ENCODE measurements at places on chromosomes 11 and 22.

DNA sequence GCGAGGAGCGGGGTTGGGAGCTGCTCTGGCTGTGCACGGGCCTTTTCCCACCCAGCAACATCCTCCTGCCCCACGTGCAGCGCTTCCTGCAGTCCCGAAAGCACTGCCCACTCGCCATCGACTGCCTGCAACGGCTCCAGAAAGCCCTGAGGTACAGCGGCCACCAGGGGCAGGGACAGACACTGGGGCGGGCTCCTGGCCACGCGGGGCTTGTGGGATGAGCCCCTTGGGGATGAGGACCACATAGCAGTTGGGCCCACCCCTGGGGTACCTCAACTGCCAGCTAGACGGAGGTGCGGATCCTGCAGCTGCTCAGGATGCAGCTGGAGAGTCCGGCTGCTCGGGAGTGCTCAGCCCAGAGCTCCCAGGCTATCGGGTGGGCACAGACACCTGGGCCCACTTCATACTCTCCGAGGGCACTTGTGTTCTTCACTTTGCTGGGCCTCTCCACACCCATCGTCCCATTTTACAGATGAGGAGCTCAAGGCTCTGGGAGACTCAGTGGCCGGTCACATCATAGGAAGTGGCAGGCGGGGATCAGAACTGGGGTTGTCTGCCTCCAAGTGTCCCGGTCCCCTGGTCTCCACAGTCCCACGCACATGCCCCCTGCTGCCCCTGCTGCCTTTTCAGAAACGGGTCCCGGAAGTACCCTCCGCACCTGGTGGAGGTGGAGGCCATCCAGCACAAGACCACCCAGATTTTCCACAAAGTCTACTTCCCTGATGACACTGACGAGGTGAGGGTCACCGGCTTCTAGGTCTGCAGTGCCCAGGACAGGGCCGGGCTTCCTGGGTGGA, 77.6 kb downstream of the MYO7A start:
- no peak for DNase-seq

GRCh38 chr22:44111562-44112155, 69.1 kb upstream of the PARVG start:
- DNase-seq = no peak

DNA sequence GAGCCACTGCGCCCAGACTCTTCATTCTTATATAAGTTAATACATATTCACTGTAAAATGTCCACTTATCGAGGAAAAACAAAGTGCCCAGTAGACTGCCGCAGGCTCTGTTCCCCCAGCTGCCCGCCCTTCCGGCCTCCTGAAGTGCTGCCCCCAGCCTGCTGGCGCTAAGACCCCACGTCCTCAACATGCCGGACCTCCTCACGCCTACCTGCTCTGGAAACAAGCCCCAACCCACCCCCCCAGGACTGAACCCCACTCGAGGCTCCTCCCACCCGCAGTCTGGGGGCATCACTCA, 1.1 kb downstream of the GATD1 start:
- no peak for DNase-seq

GRCh38 chr22:27983361-27983791, 64.3 kb upstream of the PITPNB start:
- DNase-seq = no peak

DNA sequence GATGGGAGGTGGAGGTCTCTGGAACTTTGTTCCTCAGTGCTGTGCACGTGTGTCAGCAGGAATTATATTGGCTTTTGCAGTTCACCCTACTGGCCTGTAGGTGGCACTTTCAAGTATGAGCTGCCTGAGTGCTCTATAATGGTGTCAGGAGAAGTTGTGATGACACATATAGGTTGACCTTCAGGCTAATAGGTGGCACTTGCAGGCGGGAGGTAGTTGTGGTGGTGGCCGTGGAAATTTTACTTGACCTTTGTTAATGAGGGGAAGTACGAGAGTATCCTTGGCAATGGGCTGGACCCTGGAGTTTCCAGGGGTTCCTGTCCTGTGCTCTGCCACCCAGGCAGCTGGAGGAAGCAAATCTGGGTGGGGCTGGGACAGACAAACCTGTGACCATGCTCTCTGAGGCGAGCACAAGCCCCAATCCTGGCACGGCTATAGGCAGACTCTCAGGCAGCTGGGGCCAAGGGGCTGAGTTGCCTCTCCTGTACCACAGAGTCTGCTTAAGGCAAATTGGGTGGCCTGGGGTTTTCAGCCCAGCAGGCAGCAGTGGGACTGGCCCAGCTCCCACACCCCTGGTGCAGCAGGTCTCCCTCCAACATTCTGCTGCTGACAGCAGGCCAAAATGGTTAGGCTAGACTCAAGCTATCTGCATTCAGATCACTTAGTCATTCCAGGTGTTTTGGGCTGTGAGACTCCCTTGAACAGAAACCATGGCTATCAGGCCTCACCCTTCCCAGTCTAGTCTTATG, 147.5 kb upstream of the CTSC start:
- DNase-seq = peak; percentile 63

DNA sequence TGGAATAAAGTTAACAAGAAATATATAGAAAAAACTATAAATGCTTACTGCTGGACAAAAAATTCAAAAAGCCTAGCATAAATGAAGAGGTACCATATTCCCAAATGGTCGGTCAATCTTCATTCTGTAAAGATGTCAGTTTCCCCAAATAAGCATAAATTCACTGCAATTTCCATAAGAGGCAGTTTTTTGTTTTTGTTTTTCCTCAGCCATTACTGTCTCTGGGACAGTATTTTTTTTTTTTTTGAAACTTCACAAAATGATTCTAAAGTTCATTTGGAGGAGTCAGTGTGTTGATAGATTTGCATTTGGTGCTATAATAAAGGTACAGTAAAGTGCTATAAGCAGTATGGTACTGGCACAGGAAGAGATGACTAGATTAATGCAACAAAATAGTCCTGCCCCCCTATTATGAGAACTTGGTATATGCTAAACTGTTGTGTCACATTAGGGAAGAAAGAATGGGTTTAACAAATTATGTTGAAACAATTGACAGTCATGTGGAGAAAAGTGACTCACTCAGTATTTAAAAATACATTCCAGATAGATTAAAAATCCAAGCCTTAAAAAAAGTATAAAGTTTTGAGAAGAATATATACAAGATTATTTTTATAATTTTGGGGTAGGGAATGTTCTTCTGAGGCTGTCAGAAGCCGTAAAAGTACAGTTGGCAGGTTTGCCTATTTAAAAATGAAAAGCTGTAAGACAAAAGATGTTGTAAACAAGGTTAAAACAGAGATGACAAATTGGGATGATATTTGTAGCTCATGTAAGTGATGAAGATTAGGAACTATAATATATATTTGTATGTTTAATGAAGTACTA, 2.6 kb upstream of the FTH1 start:
- no peak for DNase-seq

GRCh38 chr11:102414559-102414958, 38.0 kb downstream of the TMEM123 start:
- no peak for DNase-seq

DNA sequence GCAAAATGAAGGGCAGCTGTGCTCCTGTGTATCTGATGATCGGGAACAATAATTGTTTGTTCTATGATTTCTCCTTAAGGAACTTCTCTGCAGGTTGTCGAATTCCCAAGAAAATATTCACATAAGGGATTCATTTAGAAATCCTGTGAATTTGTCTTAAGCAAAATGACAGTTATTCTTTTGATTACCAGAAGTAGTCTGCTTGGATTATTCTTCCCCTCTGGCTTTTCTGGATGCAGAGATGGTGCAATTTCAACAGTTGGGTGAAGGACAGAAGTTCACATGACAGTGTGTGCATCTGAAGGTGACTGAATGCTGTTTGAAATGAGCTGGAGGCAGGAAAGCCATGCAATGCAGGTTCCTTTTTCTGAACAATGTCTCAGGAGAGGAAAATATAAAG, 137.2 kb upstream of the MTMR2 start:
- no peak for DNase-seq

DNA sequence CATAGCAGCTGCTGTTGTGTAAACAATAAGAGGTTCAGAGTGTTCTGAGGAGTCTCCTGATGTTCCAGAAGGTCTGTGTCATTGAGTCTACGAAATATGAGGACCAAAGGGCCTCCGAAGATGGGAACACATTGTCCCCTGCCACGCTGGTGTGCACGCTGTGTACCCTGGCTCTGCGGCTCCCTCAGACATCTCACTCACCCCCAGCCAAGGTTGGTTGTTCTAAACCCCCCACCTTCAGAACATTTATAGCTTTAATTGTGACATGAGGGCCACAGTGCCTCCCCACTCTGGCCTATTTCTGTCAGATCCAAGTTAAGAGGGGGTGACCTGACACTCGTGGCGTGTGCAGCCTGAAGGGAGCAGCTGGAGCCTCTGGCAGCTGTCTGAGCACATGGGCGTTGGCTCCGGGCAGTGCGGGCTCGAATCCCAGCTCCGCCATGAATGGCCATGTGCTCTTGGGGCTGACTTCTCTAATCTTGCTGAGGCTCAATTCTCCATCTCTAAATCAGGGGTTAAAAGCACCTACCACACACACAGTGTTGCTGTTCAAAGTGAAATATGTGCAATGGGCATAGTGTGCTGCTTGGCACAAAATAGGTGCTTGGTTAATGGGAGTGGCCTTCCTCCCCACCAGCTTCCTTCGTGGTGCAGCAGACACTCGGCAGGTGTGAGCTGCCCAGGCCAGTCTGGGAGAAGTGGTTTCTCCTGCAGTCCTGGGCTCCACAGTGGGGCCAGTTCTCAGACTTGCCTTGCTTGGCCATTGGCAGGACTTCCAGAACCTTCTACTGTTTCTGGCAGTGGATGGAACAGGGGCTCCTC, 39.7 kb upstream of the MICAL2 start:
- DNase-seq = no peak

DNA sequence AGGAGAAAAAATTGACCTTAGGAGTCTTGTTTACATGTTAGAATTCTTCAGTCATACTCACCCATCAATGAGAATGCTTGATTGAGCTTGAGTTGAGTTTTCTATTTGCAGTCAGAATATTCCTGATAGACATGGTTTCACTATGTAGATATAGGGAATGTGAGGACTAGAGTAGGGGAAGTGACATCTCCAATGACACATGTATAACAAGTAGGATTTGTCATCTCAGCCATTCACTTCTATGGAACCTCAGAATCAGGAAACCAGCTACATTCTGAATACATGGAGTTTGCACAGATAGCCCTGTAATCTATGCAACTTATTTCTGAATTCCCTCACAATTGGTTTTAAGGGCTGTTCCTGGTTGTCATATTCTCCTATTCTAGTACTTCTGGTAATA, 20.1 kb upstream of the OR9Q1 start:
- no peak for DNase-seq

- no peak for DNase-seq
Measured at GRCh38 chr11:129489249-129489648, 113.6 kb downstream of the BARX2 start.

DNA sequence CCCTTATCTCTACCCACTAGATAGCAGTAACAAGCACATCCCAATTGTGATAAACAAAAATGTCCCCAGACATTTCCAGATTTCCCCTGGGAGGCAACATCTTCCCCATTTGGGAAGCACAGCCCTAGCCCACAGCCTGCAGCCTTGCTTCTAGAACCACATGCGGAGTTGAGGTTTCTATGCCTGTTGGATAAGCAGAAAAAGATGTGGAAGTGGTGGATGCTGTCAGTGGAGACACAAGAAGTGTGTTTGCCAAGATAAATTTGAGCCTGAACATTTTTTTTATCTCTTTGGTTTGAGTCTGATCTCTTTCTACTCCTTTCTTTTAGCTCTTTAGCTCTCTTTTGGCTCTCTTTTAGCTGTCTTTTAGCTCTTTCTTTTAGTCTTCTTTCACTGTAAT, 884.5 kb downstream of the NTM start:
- no peak for DNase-seq

DNA sequence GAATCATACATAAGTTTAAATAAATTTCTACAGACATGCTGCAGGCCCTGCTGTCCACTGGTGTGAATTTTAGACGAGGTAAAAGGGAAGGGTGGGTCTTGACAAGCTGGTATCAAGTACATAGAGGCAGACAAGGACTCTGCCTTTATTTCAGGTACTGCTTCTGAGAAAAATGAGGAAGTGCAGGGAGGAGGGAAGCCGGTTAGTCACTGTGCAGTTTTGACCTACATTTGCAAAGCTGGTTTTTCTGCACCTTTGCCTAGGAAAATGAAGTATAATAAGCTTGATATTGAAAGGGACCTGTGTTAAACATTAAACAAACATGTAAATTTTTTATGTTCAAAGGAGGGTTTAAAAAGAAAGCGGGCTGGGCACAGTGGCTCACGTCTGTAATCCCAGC, 24.6 kb downstream of the TMEM45B start:
- DNase-seq = no peak
